ENCODE measurements at places on chromosomes 11 and 22.

DNA sequence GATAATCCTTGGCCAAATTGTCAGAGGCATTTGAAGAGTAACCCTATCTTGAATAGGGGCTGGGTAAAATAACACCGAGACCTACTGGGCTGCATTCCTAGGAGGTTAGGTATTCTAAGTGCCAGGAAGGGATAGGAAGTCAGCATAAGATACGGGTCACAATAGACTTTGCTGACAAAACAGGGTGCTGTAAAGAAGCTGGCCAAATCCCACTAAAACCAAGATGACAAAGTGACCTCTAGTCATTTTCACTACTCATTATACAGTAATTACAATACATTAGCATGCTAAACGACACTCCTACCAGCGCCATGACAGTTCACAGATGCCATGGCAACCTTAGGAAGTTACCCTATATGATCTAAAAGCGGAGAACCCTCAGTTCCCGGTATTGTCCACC is 964 bp upstream of the REXO2 start:
- DNase-seq: no peak

DNA sequence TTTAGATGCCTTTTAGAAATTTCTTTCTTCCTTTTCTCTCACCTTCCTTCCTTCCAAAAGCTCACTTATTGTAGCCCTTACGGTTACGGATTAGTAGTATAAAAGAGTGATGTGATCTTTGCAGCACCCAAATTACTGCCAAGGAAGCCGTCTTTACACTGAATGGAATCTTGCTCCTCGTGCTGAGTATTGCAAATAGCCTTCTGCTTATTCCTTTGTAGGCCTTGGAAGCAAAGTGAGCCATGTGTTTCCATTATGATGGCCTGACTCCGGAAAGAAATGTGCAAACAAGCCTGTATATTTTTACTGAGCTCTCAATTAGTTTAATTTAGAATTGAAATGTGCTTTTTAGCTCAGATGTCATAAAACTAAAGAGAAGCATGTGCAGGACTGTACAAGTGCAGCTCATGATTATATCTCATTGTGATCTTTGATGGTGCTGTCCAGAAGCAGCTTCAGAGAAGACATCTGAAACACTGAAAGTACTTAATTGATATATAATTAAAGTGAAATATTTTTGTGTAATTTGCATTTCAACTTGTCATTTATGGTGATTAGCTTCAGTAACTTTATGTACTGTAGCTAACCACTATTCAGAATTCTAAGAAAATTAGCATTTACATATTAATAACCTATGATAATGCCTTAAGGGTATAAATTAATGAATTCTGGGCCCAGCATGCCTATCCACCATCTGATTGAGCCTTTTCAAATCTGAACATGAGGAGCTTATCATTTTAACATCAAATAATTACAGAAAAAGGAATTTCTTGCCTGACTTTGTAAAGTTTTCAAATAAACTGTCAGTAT is 129.3 kb downstream of the GRIA4 start:
- no peak for DNase-seq

DNA sequence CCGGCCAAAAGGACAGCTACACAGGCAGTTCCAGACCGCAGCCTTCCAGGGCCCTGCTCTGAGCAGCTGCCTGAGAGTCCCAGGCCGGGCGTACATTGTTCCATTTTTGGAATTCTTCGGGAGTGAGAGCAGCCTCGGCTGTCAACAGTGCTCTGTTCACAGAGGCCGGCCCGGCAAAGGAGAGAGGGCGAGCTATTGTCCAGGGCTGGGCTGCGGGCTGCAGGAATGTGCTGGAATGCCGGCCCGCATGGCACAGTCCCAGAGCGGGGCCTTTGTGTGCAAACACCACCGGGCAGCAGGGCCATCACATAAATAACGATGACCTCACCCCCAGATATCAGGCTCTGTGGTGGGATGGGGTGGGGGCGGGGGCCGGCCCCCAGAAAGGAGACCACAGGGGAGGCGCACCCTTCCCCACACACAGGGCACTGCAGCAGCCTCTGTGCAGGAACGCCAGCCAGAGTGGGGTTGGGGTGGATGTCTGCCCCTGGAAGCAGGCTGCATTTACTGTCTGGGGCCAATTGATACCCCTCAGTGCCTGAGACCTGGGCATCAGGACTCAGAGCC is 15.8 kb downstream of the LINC01488 start:
- peak; percentile 78 for DNase-seq

- no peak for DNase-seq
Measured at GRCh38 chr11:120598517-120599257, 87.1 kb downstream of the GRIK4 start.

- no peak for DNase-seq
Measured at GRCh38 chr11:110092111-110092514, 1.1 kb upstream of the ZC3H12C start.

DNA sequence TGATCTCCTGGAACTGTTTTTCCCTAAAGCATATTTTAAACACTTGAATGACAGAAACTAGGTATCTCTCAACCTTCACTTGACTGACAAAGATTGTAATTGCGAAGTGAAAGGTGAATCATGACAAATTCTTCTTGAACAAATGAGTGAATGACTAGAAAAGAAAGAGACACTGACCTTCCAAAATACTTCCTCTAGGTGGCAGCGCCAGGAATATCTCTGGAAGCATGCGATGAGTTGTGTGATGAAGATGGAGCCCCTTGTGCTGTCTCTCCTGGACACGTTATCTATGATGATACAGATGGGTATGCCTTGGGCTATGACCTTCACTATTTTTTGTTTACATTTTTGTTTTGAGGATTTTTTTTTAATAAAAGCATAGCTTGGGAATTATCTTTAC is 7.0 kb upstream of the CASP12 start:
- no peak for DNase-seq

GRCh38 chr22:10961043-10961860 is 4566.7 kb upstream of the OR11H1 start:
- DNase-seq: no peak

DNA sequence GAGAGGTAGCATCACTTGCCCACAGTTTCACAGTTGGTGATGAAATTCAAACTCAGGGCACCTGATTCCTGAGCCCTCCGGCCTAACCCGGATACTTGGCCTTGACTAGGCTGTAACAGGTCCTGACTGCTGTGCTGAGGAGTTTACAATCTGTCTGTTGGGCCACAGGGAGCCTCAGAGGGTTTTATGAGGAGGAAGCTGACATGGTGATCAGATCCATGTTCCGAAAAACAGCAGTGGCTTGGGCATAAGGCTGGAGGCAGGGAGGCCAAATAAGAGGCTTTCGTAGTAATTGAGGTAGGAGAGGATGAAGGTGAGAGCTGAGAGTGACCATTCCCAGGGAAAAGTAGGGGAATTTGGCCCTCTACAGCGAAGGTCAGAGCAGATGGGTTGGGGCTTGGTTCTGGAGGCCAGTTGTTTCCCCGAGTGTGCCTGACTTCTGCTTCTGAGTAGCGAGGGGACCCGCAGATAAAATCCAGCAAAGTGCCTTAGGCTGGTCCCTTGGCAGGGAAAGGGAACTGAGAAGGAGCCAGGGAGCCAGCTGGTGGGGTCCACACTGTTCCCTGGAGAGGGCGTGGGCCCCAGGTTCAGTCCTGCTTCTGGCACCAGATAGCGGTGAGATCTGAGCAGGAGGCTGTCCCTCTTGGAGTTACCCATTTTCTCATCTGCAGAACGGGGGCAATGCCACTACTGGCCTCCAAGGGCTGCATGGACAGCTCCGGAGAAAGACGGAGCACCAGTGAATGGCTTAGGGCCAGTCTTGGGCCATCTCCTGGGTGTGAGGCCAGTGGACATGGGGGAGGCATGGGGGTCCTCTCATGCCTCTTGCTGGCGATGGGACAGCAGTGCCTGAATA is 6.5 kb downstream of the PRDM11 start:
- DNase-seq: no peak

DNA sequence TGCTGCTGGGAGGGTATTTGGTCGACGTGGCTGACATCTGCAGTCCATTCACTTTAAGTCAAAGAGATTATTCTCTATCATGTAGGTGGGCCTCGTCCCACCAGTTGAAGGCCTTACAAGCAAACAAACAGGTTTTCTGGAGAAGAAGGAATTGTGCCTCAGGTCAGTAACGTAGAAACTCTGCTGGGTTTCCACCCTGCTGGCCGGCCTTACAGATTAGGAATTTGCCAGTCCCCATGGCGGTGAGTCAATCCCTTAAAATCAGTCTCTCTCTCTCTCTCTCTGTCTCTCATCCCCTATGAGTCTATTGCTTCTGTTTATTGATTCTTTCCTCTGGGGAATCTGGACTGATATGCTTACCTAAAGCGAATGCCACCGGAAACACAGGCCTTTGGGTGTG is 75.4 kb upstream of the FGF3 start:
- DNase-seq: no peak

GRCh38 chr22:17997456-17997855 is 26.9 kb downstream of the MICAL3 start:
- no peak for DNase-seq

DNA sequence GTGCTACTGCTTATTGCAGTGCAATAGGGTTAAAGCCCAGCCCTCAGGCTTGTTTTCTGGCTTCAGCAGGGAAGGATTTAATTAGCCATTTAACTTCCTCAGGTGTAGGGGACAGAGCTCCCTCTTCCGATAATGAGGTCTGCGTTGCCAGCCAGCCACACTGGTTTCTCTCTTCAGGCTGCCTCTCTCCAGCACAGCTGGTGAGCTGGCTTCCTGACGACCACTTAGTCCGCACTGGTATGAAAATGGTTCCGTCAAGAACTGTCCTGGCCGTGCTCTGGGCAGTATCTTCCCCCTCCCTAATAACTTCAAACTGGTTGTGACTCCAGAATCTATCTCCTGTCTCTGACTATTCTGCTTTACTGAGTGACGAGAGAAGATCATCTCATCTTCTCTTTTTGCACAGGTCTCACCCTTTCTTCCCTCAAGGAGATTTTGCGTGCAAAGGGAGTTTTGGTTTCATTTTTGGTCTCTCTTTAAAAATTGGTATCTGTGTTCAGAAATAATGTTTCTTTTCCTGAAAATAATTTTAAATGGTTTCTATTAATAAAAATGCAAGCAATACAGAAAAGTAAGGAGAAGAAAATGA is 49.2 kb downstream of the CNTN5 start:
- DNase-seq: no peak

DNA sequence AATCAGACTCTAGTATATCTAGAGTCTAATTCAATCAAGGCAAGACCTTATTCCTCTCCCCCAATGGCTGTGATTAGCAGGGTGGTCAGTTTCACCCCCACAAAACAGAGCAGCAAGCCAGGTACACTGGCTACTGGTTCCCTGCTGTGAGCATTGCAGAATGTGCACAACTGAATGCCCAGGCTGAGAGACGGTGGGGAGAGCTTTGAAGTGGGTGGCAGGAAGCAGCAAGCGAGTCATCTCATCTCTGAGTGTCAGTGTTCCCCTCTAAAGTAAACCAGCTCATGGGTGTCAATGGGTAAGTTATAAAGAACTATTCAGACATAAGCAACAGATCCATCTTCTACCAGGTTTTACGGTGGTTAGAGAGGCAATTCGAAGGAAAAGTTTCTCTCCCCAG is 37.6 kb downstream of the GAB4 start:
- DNase-seq: no peak

GRCh38 chr22:39481054-39481453 is 21.0 kb upstream of the MIEF1 start:
- no peak for DNase-seq

DNA sequence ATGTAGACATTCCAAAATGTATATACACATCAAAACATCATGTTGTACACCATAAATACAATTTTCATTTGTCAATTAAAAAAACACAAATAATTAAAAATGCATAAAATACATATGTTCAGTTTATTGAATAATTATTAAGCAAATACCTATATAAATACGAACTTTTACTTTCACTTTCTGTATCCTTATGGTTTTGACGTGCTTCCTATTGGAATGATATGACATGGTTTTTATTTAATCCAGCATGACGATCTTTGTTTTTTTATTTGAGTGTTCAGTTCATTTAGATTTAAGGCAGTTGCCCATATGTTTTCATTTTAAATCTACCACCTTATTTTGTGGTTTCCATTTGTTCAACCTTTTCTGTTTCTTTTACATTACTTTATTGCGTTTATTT is 198.3 kb upstream of the PLET1 start:
- DNase-seq: no peak

GRCh38 chr11:125132071-125132470 is 20.6 kb upstream of the TMEM218 start:
- DNase-seq: no peak

- no peak for DNase-seq
Measured at GRCh38 chr11:23590596-23591308, 730.5 kb upstream of the CCDC179 start.

DNA sequence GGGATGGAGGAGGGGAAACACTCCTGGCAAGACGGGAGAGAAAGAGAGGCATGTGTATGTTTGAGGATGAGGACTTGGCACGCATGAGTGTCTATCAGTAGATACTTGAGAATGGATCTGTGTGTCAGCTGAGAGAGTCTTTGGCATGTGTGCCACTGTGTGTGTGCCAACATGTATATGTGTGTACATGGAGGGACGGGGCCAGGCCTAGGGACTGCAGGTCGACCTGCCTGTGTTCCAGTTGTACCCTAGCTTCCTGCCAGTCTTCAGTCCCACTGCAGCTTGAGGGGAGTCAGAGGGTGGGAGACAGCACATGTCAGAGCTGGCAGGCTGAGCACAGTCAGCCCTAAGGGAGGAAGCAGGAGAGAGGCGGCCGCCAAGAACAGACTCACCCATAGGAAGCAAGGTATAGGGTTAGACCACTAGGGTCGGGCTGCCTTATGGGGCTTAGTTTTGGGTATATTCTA is 5.6 kb downstream of the CLCF1 start:
- no peak for DNase-seq

- no peak for DNase-seq
Measured at GRCh38 chr11:111378861-111379601, at the start of gene POU2AF1. Gene POU2AF1, minus strand, starts transcription at chr11:111379275. Its CDS starts 98 bp downstream, at chr11:111379177.

- no peak for DNase-seq
Measured at GRCh38 chr11:69123593-69124545, 31.9 kb upstream of the SMIM38 start.

DNA sequence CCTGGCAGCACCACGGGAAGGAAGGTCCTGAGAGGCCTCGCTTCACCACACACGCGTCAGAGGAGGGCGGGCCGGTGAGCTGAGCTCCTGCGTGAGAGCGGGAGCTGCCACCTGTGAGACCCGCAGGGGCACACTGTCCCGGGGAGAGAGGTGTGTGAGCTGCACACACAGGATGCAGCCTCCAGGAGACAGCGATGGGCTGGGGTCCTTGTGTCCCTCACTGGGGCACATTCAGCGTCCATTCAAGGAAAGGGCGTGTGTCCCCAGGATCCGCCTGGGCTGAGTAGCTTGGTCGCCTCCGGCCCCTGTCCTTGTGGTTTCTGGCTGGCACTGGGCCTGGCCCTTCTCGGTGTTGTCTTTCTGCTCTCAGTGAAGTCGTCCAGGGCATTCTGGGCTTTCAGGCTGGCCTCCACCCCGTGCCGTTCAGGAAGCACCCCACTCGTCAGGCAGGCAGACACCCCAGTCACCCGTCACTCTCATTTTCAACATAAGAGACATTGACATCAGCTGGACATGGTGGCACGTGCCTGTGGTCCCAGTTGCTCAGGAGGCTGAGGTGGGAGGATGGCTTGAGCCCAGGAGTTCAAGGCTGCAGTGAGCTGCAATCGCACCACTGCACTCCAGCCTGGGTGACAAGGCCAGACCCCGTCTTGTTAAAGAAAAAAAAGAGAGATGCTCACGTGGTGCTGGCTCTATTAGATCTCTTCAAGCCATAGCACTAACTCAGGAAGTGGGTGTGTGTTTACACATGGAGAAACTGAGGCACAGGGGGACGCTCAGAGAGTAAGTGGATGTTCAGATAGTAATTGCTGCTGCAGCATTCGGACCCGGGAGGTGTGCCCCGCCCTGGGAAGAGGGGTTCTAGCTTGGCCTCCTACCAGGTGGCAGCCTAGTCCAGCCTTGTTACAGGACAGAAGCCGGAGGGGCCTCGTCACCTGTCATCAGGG is 1081.6 kb downstream of the BRD1 start:
- no peak for DNase-seq
